ENCODE measurements at places on chromosomes 3 and 15. TPM values are rescaled to one million over a fixed set of nuclear protein-coding genes. Genes with fewer than 3 reads are reported as not detected.
A peak's percentile ranks its signal among the peaks of the same experiment; 100 is the strongest.

- DNase-seq = no peak
Measured at GRCh38 chr15:72116731-72117485, 1.0 kb downstream of the MYO9A start.

GRCh38 chr3:16326724-16327349 is 61.8 kb downstream of the OXNAD1 start:
- no peak for DNase-seq

CPN2 gene
- not detected for total RNA-seq

- DNase-seq = no peak
Measured at GRCh38 chr3:94083261-94083660, 20.4 kb downstream of the NSUN3 start.

DNA sequence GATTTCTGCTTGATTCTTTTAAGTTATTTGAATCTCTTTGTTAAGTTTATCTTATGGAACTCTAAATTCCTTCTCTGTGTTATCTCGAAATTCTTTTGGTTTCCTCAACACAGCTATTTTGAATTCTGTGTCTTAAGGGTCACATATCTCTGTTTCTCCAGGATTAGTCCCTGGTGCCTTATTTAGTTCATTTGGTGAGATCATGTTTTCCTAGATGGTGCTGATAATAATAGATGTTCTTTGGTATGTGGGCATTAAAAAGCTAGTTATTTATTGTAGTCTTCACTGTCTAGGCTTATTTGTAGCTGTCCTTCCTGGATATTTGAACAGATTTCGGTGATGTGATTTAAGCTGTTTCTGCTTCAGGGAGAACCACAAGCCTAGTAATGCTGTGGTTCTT is 615.6 kb upstream of the NECTIN3 start:
- DNase-seq = no peak

ROPN1 gene
- not detected for total RNA-seq

DNA sequence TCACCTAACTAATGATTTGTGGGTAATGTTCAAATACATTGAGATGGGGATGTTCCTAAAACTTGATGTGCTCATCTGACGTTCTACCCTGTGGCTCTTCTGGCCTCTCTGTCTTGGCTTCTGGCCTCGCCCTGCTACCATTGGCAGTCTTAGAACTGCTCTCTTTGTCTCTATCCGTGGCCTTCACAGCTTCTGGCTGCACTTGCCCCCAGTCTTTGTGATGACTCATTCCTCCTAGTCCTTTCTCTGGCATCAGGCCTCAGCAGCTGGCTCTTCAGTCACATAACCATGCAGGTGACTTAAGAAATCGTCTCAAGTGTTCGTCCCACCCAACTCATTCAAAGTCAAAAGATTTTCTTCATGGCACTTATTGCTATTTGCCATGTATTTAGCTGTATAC is 188.1 kb downstream of the BBX start:
- DNase-seq = no peak

DNA sequence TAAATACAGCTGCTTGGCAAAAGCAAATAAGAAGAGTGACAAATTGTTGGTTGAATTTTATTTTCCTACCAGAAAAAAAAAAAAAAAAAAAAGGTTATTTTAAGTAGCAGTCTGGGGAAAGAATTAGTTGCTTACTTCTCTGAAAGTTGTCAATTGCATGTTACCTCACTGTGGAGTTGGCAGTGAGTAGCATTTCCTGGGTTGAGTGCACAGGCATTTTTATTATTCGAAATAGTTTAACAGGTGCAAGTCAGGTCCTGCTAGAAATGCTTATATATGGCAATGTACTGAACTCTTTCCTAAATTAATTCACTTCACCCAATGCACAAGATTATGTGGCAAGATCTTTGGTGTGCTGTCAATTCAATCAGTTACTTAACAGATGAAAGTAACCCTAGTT is 680.6 kb downstream of the EPHA3 start:
- DNase-seq = peak; percentile 13

DNA sequence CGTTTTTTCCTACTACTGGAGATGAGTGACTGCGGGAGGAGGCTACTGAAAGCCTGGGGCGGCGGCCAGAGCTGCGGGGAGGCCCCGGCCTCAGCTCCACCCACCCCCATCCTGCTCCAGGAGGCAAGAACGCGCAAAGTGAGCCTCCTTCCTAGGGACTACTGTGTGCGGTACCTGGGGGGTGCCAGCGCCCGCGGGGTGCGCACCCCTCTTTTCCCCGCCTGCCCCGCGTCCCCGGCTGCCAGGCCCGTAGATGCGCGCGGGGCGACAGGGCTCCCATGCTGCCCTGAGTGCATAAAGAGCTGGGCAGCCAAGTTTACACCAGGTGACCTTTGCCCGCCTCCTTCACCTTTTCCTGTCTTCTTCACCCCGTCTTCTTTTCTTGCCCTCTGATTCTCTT is 2.5 kb upstream of the USF3 start:
- DNase-seq = no peak

GRCh38 chr3:113495035-113495434 is 19.9 kb downstream of the SPICE1 start:
- DNase-seq = no peak

DNA sequence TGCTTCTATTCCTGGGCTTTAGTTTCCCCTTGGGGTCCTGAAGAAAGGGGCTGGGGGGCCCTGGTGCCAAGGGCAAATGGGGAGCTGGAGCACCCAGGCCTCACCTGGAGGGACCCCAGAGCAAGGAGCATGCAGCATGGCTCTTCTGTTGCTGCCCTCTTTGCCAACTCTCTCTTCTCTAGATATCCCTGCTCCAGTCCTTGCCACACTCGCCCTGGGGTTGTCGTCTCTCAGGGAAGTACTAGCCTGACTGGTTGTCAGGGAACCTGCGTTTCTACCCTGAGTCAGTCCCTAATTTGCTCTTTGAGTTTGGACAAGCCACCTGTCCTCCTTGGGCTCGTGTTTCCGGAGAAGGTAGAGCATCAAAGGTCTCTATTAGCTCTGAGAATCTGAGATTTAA is 63.7 kb upstream of the UBE2Q2 start:
- DNase-seq = no peak

KY gene
- 4.9 TPM for total RNA-seq

GRCh38 chr3:59300733-59301132 is 250.9 kb upstream of the CFAP20DC start:
- no peak for DNase-seq

DNA sequence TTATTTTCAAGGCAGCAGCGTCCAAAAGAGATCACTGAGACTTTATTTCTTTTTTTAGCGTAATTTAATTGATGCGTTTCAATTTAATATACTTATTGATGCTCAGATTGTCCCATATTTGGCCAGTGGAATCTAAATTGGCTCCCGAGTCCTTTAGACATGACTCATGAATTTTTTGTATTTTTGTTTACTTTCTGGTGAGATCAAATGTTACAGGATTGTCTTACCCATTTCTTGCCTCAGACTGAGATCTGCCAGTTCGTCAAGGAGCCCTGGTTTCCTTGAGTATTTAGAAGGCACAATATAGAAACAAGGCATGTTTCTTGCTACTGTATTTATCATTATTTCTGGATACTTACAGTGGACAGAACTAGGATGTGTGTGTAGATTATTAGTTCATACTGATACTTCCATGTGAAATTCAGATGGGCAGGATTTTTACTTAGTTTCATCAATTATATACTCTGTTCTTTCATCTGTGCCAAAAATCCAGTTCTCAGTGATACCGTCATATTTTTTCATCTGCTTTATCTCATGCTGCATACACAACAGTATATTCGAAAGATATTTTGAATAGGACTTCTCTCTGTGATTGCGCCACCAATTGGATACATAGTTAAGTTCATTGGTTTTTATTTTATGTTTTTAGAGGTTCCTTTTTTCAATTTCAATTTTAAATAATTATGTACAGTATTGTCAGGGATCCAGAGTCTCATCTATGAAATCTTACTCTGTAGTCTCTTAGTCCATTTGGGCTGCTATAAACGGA is 436.9 kb upstream of the C2CD4B start:
- DNase-seq = no peak

DNA sequence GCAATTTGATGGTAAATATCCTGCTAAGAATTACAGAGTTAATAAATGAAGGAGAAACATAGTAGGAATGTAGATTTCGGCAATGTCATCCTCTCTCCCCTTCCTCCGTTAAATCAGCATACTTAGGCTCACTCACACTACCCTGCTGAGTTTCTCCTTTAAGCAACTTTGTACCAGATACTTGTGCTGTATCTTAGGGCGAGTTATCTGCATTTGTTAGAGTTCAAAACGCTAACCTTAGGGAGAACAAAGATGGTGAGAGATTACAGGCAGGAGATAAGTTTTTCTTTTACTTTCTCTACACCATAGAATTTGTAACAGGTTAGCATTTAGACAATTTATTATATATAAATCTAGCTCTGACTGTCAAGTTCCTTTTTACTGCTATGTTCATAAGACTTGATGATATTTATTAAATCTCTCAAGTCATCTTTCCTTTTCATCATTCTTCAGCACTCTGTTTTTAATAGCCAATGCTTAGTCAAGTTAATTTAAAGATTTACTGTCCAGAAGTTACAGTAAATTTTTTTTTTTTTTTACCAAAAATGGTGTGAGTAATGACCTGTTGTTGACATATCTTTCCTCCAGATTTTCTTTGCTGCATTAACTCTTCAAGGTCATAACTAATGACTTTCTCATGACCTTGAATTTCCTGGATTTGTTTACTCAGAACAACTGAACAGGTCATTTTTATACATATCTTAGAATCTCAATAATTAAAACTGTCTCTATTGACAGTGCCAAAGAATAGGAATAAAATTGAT is 22.2 kb downstream of the SUCNR1 start:
- DNase-seq = no peak

AGBL1 gene
- total RNA-seq = 1.5 TPM

- no peak for DNase-seq
Measured at GRCh38 chr3:43854283-43854682, 163.5 kb downstream of the ABHD5 start.

DNA sequence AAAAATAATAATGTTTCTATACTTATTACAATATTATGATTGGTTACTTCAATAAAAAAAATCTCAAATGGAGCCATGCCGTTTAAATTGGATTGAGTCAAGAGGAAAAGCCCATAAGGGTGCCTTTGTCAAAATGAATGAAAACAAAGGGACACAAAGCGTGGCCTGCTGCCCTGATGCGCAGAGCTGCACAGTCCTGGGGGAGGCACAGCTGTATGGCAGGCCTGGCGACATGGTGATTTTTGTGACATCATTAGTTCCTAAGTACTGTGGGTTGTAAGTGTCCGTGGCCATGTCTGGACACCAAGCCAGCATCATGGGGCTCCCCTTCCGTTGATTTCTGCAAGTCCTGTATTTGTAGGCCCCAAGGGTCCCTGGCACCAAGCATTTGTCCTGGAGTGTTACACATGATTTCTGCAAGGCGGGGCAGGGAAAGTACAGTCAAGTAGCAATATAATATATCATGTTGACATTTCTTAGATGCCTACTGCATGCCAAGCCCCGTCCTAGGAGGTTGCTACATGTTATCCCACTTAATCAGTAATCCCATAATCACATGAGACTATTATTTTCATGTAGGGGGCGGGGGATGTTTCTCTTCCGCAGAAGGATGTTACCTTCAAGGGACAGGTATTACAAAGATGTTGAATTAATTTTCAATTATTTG is 59.7 kb downstream of the GHSR start:
- DNase-seq = no peak

CASR gene
- 0.74 TPM for total RNA-seq

KNG1 gene
- total RNA-seq = not detected
